Fibroblast of skin of abdomen (primary cell): ENCODE measurements at places on chromosomes 11 and 22.

- DNase-seq, result no peak
Observed at GRCh38 chr22:31537019-31537535, 40.7 kb downstream of the SFI1 start.

- peak; percentile 72 for DNase-seq
Observed at GRCh38 chr22:37273126-37273845, 9.0 kb upstream of the CYTH4 start.

- no peak for DNase-seq
Observed at GRCh38 chr11:75476739-75477613, 44.0 kb upstream of the KLHL35 start.

- no peak for DNase-seq
Observed at GRCh38 chr11:105368711-105369110, 229.1 kb upstream of the CARD18 start.

DNA sequence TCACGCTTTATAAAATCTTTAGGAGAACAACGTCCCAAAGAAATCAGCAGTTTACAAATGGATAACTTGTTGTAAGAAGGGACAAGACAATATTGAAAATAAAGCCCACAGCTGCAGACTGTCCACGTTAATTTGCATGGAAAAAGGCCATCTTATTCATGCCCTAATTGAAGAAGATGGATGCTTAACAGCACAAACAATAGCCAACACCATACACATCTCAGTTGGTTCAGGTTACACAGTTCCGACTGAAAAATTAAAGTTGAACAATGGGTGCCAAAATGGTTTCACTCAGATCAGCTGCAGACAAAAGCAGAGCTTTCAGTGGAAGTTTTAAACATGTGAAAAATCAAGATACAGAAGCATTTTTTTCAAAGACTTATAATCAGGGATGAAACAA is 314.2 kb downstream of the RAB38 start:
- DNase-seq, result no peak

- DNase-seq, result peak; percentile 65
Observed at GRCh38 chr11:70127653-70128434, 49.7 kb downstream of the ANO1 start.

GRCh38 chr11:12243911-12244550 is 133.3 kb upstream of the PARVA start:
- no peak for DNase-seq
